Dorsolateral prefrontal cortex (tissue), 122 donors: ENCODE measurements at places on chromosomes 12 and 14.

GRCh38 chr14:55028066-55028465, 1.0 kb downstream of the SOCS4 start:
- DNase-seq: no peak

GRCh38 chr12:92989715-92990484, 60.8 kb upstream of the EEA1 start:
- no peak for DNase-seq

DNA sequence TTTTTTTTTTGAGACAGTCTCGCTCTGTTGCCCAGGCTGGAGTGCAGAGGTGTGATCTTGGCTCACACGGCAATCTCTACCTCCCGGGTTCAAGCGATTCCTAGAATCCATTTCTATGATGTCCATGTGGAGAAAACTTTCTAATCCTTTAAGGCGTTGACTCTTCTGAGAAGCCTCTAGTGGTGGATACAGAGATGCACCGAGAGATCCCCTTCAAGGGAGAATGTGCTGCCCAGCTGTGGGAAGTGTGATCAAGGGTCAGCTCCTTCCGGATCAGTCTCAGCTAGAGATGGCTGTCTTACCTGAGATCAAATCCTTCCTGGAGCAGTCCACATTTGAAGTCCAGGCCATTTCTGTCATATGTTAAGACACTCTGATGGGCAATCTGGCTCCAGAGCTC, 92.7 kb upstream of the HECTD1 start:
- no peak for DNase-seq

DNA sequence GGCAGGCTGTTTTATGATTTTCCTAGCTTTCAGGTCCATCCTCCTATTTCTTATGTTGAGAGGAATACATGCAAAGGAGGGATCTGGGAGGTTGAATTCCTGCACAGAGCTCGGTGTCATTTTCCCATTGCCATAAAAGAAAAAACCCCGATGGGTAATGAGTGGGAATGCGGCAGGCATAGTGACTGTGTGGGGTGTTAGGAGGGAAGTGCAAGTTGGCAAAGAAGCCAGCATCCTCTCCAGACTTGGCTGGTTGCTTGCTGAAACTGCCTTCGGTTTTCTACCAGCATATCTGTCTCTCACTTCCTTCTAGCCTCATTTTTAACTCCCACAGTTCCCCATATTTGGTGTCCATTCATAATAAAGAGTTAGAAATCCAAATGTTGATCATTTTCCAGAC, 1046.1 kb downstream of the SLC6A15 start:
- DNase-seq: no peak

DNA sequence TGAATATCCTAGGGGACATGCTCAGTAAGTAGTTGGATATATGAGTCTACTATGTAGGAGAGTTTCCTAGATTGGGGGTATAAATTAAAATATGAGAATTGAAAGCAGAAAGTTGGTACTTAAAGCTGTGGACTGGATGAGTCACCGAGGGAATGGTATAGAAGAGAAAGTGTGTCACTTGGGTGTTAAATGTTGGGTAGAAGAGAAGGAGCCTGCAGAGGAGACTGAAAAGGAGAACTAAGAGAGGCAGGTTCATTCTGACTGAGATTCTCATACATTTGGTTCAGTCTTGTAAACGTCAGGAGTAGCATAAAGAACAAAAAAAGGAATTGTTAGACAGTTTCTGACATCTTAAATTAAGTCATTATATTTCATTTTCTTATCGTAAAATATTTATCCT, 19.9 kb downstream of the LRRC9 start:
- no peak for DNase-seq

DNA sequence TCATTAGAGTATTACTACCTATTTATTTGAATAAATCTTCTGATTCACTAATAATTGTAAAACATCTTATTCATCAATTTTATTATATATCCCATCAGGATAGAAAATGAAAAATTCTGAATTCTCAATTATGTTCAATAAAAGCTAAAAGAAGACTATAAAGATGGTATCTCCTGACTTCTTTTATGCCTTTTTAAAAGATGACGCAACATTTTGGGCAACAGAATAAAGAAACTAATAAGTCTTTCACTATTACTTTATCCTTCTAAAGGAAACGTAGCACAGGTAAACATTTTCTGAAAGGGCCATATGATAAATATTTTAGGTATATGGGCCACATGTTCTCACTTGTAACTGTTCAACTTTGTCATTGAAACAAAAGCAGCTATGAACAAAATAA, 10.1 kb upstream of the ATXN7L3B start:
- no peak for DNase-seq

- no peak for DNase-seq
These were observed 15.3 kb downstream of the PPP1R13B start for GRCh38 chr14:103832046-103832445.

DNA sequence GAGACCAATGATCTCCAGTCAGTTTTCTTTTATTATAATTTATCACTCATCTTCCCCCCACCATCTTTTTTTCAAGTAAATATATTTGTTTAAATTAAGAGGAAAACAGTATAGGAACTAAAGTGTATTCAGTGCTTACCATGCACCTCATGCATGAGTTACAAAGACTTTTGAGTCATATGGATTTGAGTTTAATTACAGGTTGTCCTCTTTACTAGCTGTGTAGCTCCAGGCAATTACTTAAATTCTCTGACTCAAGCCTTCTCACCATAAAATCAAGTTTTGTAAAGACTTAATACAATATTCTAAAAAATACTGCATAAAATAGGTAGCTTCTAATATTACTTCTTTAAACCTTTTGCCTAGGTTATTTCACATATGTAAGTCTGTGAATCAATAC, 251.3 kb downstream of the SLC16A7 start:
- DNase-seq: no peak

DNA sequence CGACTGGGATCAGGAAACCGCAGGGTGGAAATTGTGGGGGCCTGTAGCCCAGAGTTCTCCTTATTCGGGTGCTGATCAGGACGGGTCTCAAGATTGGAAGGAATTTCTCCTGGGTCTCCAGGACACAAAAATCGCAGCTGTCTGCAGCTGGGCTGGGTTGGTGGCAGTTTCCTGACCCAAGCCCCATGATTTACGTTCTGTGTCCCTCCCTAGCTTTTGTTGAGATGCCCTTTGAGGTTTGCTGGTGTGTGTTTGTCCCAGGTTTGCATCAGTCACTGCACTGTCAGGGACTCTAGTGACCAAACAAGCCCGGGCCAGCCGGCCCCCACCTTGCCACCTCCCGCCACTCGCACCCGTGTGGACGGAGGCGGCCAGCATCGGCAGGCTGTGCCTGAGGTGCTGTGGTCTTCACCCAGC, 89.5 kb downstream of the FBXL14 start:
- no peak for DNase-seq

DNA sequence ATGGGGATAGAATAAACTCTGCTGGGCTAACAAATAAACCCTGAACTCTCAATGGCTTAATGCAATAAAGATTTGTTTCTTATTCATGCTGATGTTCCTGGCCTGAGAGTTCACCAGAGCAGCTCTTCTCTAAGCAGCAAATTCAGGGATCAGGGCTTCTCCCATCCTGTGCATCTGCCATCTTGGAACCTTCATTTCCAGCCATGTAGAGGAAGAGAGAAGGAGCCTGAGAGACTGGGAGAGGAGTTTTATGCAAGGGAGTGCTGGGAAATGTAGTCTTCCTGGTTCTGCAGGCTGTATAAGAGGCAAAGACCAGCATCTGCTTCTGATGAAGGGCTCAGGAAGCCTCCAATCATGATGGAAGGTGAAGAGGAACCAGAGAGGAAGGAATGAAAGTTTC, 20.6 kb upstream of the APOLD1 start:
- no peak for DNase-seq

DNA sequence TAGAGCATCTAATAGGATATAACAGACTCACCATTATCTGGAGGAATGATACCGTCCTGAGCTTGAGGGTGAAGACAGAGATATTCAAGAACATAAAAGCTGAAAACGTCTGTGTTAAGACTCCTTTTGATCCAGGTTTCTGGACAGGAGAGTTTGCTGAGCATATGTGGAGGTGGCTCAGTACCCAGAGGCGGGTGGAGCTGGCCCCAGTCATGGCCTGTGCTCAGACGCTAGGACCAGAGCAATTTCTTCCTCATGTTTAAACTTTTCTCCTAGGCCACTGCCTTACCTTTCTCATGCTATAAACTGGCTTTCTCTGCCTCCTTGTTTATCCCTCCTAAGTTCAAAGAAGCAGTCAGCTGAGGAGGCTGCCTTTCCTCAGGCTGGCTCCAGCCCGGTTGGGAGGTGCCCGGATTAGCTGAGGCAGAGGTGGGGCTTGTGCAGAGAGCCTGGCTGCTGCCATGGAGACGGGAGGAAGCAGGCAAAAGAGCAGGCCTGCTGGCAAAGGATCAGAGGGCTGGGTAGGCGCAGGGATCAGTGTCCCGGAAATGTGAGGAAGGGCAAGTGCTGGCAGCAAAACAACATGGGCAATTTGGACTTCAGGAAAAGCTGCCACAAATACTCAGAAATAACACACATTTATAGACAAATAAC, 13.7 kb downstream of the COA8 start:
- peak; percentile 29 for DNase-seq

- DNase-seq: no peak
These were observed 448.9 kb upstream of the TBX3 start for GRCh38 chr12:115132905-115133304.

DNA sequence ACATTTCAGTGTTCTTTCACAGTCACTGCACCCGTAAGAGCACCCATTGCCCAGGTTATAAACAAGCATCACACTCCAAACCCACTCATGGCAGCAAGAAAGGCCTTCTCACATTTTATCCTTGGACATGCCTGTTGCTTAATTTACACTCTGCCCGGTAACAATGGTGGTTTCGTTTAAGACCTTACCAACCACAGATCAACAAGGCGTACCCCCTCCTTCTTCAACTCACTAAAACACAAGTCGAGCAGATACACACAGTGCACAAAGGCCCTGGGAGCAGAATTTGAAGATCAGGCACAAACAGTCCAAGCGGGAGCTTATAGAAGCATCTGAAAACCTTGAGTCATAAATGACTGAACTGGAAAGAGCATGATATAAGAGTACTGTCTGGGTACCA, 98.1 kb downstream of the GALC start:
- no peak for DNase-seq

- no peak for DNase-seq
These were observed 48.5 kb upstream of the SLC2A13 start for GRCh38 chr12:40154381-40154780.

DNA sequence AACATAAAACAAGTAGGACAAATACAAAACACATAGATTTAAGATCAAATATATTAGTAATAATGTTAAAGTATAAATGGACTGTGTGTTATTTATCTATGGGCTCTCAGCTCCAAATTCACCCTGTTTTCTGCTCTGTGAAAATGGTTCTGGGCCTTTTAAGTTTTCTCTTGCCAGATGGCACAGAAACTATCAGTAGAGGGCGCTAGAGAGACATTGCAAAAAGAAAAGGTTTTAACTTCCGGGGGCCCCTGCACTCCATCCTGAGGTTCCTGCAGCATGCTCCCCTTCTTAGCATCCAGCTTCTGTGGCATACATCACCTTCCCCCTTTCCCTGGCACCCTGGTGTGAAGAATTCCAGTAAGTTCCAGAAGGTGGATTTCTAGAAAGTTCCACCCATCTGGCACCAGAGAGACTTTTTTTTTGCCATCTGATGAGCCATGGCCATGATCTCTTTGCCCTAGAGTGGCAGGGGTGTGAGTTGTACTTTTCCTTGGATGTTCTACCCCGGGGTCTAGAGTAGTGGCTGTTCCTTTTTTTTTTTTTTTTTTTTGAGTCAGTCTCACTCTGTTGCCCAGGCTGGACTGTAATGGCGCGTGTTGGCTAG, 29.3 kb downstream of the ZCRB1 start:
- DNase-seq: no peak

DNA sequence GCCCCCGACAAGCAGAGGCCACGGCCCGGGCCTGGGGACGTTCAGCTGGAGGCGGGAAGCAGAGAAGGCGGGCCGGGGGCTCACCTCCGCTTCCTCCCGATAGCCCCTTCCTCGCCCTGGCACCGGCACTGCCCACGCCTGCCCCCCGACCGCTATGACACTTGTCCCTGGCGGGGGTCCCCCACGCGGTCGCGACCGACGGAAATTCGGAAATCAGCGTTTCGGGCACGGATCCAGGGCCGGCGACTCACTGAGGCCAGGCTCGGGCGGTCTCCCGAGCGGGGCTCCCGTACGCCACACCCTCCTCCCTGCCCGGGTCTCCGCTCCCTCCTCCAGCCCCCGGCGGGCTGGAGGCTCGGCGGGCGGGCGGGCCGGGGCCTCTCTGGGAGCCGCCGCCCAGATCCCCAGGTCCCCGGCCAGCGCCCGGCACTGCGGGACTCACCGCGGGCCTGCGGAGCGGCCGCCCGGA, 581 bp downstream of the PITPNM2 start:
- DNase-seq: no peak

- no peak for DNase-seq
These were observed 117.5 kb upstream of the KRR1 start for GRCh38 chr12:75628916-75629315.

GRCh38 chr12:125873016-125873415, 807.8 kb downstream of the AACS start:
- DNase-seq: no peak

- no peak for DNase-seq
These were observed 13.7 kb downstream of the ETV6 start for GRCh38 chr12:11663130-11663529.

- no peak for DNase-seq
These were observed 167.4 kb downstream of the DICER1 start for GRCh38 chr14:94989946-94990345.

DNA sequence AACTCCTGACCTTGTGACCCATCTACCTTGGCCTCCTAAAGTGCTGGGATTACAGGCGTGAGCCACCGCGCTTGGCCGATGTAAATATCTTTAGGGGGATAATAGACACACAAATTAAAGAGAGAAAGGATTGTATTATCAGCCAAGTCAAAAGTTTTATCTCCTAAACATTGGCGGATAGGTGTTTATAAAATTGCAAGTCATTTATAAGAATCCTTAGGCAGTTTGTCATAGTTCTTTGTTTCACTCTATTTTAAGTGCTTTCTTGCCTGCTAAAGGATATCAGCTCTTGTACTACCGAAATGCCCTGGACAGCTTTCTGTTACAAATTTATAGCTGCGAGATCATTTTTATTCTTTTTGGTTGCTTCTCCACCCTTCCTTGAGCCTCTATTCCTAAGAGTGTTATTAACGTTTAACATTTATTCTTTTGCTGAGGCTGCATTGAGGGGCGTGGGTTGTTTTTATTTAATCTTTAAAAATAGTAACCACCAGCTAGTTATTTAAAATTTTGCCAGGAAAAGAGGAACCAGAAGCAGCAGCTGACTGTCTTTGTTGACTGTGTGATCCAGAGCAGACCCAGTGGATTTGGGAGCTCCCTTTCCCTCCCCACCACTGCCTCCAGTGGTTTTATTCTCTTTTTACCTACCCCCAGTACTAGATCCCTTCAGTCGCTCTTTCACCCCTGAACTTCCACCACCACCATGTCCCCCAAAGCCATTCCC, 106.4 kb downstream of the DIP2B start:
- no peak for DNase-seq

GRCh38 chr14:24278424-24278823, 7.0 kb upstream of the RABGGTA start:
- DNase-seq: no peak

- DNase-seq: no peak
These were observed 355.5 kb downstream of the ATP23 start for GRCh38 chr12:58296863-58297262.
